Left lung (tissue), 14 donors: ENCODE measurements at places on chromosomes 3 and 15. TPM values are rescaled to one million over a fixed set of nuclear protein-coding genes. Genes with fewer than 3 reads are reported as not detected.

DNA sequence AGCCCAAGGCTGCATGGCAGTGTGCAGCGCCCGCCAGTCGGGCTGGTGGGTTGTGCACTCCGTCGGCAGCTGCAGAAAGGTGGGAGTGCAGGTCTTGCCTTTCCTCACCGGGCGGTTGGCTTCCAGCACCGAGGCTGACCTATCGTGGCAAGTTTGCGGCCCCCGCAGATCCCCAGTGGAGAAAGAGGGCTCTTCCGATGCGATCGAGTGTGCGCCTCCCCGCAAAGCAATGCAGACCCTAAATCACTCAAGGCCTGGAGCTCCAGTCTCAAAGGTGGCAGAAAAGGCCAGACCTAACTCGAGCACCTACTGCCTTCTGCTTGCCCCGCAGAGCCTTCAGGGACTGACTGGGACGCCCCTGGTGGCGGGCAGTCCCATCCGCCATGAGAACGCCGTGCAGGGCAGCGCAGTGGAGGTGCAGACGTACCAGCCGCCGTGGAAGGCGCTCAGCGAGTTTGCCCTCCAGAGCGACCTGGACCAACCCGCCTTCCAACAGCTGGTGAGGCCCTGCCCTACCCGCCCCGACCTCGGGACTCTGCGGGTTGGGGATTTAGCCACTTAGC lies 4.3 kb downstream of the ISL2 start:
- peaks cover 14% of the 10 kb centered on the region for H3K4me1 ChIP-seq
- peaks cover 100% of the 10 kb centered on the region for H3K27me3 ChIP-seq
- peak overlapping the region; percentile 35 for H3K4me3 ChIP-seq

- H3K4me1 ChIP-seq: peaks cover 4% of the 10 kb centered on the region
- H3K27ac ChIP-seq: no peak overlapping the region
- DNase-seq: no peak
- no peak overlapping the region for H3K4me3 ChIP-seq
These were observed 139.5 kb upstream of the HACD2 start for GRCh38 chr3:123724306-123724705.

DNA sequence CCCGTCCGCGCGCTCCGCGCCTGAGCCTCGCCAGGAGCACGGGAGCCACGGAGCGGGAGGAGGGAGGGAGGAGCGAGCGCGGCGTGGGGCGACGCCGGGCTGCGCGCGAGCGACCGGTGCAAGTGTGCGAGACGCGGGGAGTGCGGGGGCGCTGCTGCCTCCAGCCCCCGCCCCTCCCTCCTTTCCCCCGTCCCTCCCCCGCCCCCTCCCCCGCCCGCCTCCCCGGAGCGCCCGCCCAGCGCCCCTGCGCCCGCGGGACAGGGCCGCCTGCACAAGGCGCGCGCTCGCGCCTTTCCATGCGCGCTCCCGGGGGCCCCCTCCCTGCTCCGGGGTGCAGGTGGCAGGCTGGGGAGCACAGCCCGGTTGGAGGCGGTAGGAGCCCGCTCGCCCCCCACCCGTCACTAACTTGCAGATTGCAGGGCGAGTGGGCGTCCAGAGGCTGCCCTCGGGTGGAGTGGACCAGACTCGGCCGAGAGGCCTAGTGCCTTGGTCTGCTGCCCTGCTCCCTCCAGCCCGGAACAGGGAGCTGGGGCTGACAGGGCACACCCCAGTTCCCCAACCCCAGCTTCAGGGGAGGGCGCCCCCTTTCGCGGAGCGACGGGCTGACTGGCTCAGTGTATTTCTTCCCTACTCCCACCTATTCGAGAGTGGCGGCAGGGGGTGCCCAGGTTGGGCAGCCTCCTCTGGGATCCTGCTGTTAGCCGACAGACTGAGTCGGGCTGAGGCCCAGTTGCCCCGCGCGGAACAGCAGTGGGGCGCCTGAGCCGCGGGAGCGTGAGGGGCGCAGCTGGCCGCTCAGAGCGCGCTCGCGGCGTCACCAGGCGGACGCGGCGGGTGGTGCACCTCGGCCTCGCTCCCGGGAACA lies at the start of gene WNT7A:
Gene WNT7A, minus strand, starts transcription at position 126 of the 865 bp plus-strand sequence. CDS start 255 bp downstream, outside the sequence.
- H3K27ac ChIP-seq: no peak within 1 kb of the TSS
- DNase-seq: peak; percentile 76
- H3K27me3 ChIP-seq: peaks cover 91% of the 10 kb centered on the region
- H3K4me1 ChIP-seq: peaks cover 11% of the 10 kb centered on the region

DNA sequence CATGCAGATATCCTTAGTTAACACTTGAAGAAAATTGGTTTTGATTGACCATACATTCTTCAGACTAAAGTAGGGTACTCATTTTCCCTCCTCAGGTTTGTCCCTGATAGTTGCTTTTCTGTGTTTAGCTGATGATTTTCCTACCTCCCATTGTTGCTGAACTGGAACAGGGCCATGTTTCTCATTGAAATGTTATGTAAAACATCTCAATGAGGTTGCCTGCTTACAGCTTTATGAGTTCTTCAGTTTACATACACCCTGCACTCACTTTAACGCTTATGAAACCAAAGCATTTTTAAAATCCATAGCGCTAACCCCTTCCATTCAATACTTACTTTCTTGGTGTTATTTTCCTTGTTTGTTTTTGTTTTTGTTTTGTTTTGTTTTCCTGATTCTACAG lies 61.9 kb downstream of the HMG20A start:
- peak overlapping the region; percentile 24 for H3K27ac ChIP-seq
- H3K4me3 ChIP-seq: no peak overlapping the region
- H3K4me1 ChIP-seq: peaks cover 48% of the 10 kb centered on the region
- no peaks in the 10 kb centered on the region for H3K27me3 ChIP-seq

- H3K27me3 ChIP-seq: no peaks in the 10 kb centered on the region
- H3K4me3 ChIP-seq: peak overlapping the region; percentile 46
- peaks cover 22% of the 10 kb centered on the region for H3K4me1 ChIP-seq
- H3K27ac ChIP-seq: peak overlapping the region; percentile 96
- DNase-seq: peak; percentile 70
These were observed 519.1 kb downstream of the FOXP1 start for GRCh38 chr3:71064291-71064955.

RETNLB gene
- not detected for total RNA-seq

GRCh38 chr3:62938583-62938982 lies 63.4 kb upstream of the CADPS start:
- H3K4me1 ChIP-seq: no peaks in the 10 kb centered on the region
- no peaks in the 10 kb centered on the region for H3K27me3 ChIP-seq
- no peaks in the 10 kb centered on the region for H3K36me3 ChIP-seq
- no peak overlapping the region for H3K4me3 ChIP-seq
- no peak overlapping the region for H3K27ac ChIP-seq

DNA sequence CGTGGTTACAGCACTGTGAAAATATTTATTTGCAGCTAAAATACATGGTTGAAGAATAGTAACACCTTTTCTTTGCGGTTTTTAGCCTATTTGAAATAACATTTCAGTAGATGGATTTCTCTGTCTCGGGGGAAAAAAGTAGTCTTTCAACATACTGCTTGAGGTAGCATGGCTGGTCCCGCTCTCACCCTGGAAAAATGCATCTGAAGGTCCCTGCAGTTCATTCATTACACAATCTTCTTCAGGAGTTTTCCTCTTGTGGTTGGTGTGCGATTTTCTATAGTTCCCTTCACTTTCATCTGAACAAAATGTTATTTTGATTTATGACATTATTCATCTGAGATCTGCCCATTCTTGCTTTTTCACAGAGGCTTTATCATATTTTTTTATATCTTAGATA lies 75.9 kb downstream of the STRIT1 start:
- H3K27ac ChIP-seq: no peak overlapping the region
- no peak for DNase-seq
- H3K36me3 ChIP-seq: no peaks in the 10 kb centered on the region
- H3K4me3 ChIP-seq: no peak overlapping the region

- no peak overlapping the region for H3K4me3 ChIP-seq
- no peaks in the 10 kb centered on the region for H3K27me3 ChIP-seq
- H3K27ac ChIP-seq: no peak overlapping the region
These were observed 5.9 kb downstream of the ZDHHC23 start for GRCh38 chr3:113953677-113954076.

FBXO45 gene
- total RNA-seq: 8.2 TPM

FAM3D gene
- 3.9 TPM for total RNA-seq

DNA sequence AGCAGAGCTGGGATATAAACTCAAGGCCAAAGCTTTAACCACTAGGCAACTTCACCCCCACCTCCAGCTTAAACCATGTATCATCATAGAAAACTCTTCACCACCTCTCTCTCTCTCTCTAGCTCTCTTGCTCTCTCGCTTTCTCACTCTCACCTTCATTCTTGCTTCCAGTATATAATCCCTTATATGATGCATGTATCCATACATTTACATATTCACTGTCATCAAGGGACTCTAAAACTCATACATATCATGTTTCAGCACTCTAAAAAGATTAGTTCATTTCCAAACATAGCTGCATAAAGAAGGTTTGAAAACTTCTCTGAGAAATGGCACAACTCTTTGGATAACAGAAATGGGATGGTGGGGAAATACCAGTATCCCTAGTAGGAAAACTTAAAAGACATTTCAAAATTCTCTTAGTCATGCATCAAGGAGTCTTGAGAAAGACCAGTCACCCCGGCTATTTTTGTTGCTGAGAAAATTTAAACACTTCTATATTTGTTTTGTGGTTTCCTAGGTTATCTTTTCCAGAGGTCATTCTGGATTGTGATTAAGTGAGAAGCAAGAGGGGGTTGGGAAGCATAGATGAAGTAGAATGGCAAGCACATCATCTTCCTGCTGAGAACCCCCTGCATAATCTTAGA lies 447.8 kb upstream of the THBS1 start:
- no peaks in the 10 kb centered on the region for H3K36me3 ChIP-seq
- peak overlapping the region; percentile 33 for H3K27ac ChIP-seq
- no peak for DNase-seq
- no peak overlapping the region for H3K4me3 ChIP-seq

GRCh38 chr15:45795440-45796069 lies 160.7 kb downstream of the SQOR start:
- H3K4me1 ChIP-seq: no peaks in the 10 kb centered on the region
- no peak overlapping the region for H3K27ac ChIP-seq
- H3K4me3 ChIP-seq: no peak overlapping the region
- no peaks in the 10 kb centered on the region for H3K36me3 ChIP-seq
- DNase-seq: peak; percentile 42

ZMYND10 gene
- 1.6 TPM for total RNA-seq

CCR3 gene
- 0.20 TPM for total RNA-seq

DNA sequence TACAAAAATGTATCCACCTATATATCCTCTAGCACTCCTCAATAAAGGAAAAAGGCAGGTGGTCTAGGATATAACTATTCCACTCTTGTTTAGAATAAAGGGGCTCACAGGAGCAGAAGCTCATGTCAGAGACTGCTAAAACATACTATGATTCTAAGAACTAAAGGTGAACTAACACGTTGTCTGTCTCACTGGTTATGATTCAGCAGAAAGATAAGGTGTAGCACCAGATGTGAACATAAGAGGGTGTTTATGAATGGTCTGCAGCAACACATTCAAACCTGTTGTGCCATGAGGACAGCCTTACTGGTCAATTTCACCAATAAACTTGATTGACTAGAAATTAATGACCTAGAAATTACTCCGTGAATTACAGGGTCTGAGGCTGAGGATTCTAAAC lies 4.6 kb downstream of the PEX11A start:
- H3K4me3 ChIP-seq: no peak overlapping the region
- H3K27ac ChIP-seq: no peak overlapping the region
- no peak for DNase-seq
- H3K27me3 ChIP-seq: no peaks in the 10 kb centered on the region

DNA sequence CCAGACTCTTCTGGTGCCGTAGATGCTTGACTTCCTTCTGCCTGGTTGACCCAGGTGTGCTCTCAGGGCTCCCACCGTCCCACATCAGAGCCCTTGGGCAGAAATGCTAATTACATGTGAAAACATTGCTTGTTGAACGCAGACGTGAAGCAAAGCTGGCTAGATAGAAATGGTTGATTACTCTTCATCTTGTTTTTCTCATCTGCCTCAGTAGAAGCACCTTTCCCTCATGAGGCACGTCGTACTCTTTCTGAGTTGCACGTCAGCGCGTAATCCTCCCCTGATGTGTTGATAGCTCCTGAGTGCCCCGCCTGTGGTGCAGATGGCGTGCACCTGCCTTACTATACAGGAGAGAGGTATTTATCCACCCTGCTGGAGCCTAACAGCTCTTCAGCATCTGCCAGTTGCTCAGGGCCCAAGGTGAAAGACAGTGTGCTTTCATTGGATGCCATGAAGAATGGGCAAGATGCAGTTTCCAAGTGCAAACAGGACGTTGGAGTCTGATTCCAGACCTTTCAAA lies 18.1 kb downstream of the MAP6D1 start:
- H3K27ac ChIP-seq: no peak overlapping the region
- no peak overlapping the region for H3K4me3 ChIP-seq
- H3K4me1 ChIP-seq: no peaks in the 10 kb centered on the region
- DNase-seq: no peak
- H3K27me3 ChIP-seq: no peaks in the 10 kb centered on the region

DNA sequence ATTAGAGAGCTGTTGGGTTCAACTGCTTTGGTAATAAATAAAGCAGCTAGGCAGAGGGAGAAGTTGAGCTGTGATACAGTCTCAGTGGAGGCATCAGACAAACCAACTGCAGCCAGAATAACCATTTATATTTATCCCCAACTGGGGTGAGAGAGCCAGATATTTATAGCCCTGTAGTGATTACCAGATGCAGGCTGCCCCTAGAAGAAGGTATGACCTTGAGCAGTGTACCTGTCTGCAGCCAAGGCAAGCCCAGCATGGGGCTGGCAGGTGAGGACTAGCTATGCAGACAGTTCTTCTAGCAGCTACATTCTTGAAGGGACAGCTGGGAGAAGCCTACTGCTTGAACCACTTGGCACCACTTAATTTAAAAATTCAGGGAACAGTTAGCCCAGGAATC lies 144.4 kb upstream of the EPHA3 start:
- H3K4me3 ChIP-seq: no peak overlapping the region
- no peak overlapping the region for H3K27ac ChIP-seq
- no peak for DNase-seq
- no peaks in the 10 kb centered on the region for H3K27me3 ChIP-seq
- no peaks in the 10 kb centered on the region for H3K4me1 ChIP-seq
- no peaks in the 10 kb centered on the region for H3K36me3 ChIP-seq

CRABP1 gene
- total RNA-seq: not detected

GRCh38 chr3:12706504-12707253 lies 42.8 kb upstream of the RAF1 start:
- no peak overlapping the region for H3K27ac ChIP-seq
- H3K4me1 ChIP-seq: no peaks in the 10 kb centered on the region
- H3K36me3 ChIP-seq: no peaks in the 10 kb centered on the region
- H3K27me3 ChIP-seq: no peaks in the 10 kb centered on the region
- H3K4me3 ChIP-seq: no peak overlapping the region

DNA sequence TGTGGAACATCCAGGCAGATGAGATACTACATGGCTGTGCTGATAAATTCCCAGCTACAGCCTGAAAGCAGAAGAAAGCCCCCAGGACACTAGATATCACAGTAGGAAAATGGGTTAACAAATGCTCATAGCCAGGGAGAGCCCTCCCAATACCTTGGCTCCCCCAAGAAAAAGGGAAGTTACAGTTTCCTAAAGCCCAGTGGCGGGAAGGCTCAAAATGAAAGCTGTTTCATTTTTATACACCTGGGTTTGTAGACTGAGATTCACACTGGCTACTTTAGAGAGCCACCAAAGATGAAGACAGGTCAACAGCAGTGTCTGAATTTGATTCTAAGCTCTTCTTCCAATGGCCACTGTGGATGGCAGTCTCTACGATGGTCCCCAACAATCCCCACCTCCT lies 55.0 kb upstream of the TOPAZ1 start:
- no peaks in the 10 kb centered on the region for H3K27me3 ChIP-seq
- no peak overlapping the region for H3K4me3 ChIP-seq
- H3K36me3 ChIP-seq: no peaks in the 10 kb centered on the region
- no peaks in the 10 kb centered on the region for H3K4me1 ChIP-seq
- no peak for DNase-seq
- no peak overlapping the region for H3K27ac ChIP-seq

ZNF385D gene
- 3.0 TPM for total RNA-seq
